Activated naive CD4-positive, alpha-beta T cell treated with anti-CD3 and anti-CD28 coated beads, Interleukin-2, amount 10 ng/mL, durations not matched to agents 7 days and 5 days (primary cell): ENCODE measurements at places on chromosomes 5 and 9.
A peak's percentile ranks its signal among the peaks of the same experiment; 100 is the strongest.

DNA sequence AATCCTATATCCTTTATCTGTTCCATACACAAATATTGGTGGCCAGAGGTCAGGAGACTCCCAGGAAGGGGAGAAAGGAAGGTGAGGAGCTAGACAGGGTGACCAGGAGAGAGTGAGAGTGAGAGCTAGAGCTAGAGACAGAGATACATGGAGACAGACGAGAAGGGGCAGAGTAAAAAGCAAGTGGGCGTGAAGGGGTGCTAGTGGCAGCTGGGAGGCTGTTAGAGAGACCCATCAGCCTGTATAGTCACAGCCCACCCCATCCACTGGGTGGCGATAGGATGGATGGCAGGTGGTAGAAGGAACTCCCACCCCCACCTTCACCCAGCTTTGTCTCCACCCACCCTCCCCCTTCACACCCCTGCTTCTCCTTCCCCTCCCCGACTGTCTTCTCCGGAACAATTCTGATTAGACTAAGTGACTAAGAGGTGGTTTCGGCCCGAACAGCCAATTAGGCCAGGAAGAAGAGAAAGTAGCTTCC, 32.8 kb downstream of the PCDH1 start:
- DNase-seq = no peak

DNA sequence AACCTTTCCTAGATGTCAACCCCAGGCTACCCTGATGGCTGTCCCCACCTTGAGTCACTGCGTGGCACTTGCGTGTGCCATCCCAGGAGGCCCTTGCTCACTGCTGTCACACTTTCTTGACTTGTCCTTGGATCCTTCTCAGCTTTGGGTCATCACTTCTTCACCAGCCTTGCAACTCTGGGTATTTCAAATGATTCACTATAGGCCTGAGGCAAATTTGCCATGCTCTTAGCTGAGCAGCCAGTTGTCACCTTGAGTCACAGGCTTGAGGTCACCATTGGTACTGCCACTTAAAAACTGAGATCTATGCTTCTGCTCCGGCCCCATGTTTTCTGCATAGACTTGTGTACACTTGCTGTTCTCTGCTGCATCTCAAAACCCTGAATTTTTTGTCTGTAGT, 84.7 kb downstream of the BASP1 start:
- no peak for DNase-seq

DNA sequence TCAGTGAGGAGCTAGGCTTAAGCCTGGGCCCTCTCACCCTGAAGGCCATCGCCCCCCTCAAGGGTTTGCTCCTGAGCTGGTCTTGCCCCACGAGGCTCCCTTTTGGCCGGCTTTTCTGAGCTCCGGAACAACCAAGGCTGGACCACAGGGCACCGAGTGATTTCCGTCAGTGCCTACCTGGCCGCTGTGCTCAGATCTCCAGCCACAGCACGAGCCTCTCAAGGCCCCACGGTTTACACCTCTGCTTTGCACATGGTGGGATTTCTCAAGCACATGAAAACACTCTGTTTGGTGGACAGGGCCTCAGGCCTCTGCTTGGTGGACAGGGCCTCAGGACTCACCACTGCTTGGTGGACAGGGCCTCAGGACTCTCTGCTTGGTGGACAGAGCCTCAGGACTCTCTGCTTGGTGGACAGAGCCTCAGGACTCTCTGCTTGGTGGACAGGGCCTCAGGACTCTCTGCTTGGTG, 15.8 kb downstream of the CLPTM1L start:
- DNase-seq = peak; percentile 14

GRCh38 chr9:38277601-38278200, 114.8 kb upstream of the ALDH1B1 start:
- no peak for DNase-seq

DNA sequence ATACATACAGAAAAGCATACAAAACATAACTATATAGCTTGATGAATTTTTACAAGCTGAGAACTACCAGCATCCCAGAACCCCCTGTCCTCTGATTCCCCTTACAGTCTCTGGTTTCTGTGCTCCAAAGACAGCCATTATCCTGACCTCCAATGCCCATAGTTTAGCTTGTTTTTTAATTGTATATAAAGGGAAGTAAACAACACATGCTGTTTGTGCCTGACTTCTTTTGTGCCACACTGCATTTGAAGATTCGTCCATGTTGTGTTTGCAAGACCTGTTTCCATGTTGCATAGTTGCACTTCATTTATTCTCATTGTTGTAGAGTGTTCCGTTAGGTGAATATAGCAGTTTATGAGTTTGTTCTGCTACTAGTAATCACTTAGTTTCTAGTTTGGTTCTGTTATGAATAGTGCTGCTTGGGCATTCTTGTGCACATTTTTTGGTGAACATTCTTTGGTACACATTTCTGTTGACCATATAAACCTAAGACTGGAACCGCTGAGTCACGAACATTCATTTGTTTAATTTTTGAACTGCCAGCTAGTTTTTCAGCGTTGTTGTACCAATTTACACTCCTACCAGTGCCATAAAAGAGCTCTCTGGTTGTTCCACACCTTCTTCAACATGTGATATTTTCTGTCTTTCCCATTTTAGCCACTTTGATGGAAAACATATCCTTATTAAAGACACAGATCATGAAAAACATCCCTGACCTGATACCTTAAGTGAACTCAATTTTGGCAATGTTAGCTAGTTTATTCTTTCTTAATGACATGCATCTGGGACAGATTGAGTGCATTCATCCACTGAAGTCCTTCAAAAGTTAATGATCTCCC, 78.1 kb upstream of the ANXA1 start:
- no peak for DNase-seq

DNA sequence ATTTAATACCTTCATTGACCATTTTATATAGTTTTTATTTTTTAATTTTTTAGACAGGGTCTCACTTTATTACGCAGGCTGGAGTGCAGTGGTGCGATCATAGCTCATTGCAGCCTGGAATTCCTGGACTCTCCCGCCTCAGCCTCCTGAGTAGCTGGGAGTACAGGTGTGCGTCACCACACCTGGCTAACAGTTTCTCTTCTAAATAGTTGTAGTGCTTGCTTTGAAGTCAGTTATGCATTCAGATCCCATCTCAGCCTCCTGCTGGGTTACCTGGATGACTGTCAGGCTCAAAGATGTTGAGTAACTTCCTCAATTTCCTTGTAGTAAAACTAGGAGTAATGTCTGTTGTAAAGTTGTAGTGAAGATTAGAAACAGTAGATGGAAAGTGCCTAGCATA, 21.4 kb downstream of the SNX18 start:
- DNase-seq = no peak

GRCh38 chr5:104843822-104844221, 1281.2 kb upstream of the NUDT12 start:
- no peak for DNase-seq
